ENCODE measurements at places on chromosomes 12 and 14.

DNA sequence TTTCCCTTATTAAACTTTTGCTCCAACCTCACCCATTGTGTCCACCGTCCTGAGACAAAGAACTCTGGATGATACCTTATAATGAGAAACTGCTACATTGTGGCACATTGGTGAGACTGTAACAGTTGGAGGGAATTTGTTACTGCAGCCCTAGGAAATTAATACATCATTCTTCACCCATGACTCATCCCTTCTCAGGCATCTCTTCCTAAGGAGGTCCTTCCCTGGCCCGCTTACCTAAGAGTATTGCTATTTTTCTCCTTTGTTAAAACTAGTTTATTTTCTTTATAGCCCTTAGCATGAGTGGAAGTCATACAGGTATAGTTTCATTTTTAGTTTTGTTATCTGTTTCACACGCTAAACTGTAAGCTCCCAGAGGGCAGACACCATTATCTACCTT lies 87.1 kb downstream of the TMEM260 start:
- no peak for DNase-seq

GRCh38 chr14:20934148-20934762 lies 21.0 kb upstream of the RNASE2 start:
- DNase-seq = no peak

DNA sequence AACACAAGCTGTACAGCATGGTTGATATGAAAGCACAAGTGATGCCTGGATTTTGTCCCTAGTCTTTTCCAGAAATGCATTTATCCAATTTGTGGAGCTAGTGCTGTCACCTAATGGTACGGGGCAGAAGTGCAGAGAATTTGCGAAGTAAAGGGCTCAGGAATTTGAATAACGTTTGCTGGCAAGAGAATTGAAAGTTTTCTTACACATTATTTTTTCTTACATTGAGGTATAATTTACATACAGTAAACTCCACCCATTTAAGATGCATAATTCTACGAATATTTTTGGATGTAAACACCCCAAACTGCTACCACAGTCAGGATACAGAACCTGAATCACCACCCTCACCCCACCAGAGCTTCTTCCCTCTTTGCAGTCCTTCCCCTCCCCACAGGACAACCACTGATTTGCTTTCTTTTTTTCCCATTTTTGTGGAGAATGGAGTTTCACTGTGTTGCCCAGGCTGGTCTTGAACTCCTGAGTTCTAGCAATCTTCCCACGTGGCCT lies 3.5 kb downstream of the AICDA start:
- peak; percentile 36 for DNase-seq

DNA sequence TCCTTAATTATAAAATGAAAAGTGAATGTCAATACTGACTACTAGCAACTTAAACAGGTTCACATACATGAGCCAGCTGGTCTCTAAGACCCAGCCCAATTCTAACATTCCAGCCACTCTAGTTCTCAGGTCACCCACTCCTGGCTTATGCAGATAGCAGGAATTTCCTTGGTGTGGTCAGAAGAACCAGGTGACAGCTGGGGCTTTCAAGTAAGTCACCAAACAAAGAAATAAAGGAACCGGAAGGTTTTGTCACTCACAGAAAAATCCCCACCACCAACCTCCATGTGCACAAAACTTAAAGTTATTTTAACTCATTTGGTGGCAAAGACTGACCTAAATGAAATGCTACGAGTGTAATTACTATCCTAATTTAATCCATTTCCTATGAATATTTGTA lies 129.6 kb upstream of the CDKN3 start:
- no peak for DNase-seq

- DNase-seq = no peak
Observed at GRCh38 chr12:112589275-112589674, 170.5 kb downstream of the PTPN11 start.

DNA sequence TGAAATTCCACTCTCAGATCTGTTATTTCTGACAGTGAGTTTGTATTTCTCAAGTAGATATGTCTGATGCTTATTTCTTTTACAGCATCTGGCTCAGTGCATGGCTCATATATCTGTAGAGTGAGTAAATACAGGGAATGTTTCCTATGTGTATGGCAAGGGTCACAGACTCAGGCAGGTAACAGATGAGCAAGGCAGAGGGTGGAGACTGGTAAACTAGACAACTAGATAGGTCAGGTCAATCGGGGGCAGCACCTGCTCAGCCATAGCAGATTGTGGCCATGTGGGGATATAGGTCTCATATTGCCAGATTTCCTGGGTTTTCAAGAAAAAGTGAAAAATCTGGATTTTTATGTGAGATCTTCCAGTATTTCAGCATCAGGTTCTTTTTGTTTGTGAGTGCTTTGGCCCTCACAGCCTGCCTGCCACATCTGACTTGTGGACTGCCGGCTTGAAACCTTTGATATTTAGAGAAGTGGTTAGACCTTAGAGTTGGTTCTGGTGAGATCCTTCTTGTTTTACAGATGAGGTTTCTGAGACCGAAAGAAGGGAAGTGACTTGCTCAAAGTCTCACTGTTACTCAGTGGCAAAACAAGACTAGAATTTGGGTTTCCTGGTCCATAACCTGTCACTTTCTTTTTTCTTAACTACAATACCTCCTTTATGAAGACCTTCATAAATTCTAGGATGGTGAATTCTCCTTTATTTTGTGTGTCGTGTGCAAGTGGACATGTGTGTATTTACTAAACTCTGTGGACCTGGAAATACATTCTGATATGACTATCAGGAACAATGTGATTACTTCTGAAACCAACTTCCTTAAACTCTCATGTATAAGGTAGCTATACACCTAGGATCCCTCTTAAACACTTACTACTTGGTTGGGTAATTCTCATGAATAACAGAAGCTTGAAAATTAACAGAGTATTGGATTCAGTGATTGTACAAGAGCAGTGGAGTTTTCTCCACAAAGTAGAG lies 34.4 kb downstream of the PROX2 start:
- DNase-seq = no peak

DNA sequence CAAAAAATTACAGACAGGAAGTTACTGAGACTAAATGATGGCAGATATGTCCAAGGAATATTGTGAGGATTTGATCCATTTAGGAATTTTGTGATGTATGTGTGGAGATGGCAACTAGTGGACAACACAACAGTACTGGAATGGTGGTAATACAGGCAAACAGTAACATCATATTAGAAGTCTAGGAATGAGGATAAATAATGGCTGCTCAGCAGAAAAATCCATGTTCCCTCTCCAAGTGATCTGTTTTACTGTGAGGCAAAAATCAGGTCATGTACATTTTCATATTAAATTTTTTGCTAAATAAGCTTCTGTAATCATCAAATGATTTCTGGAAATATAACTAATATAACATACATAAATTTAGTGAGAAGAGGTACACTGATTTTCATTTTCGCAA lies 108.4 kb downstream of the MED13L start:
- no peak for DNase-seq

GRCh38 chr14:50733494-50733893 lies 65.4 kb upstream of the SAV1 start:
- no peak for DNase-seq

- DNase-seq = no peak
Observed at GRCh38 chr12:118925407-118925806, 55.9 kb upstream of the SRRM4 start.

Measured in NCI-H1930 (cell line).